CD8-positive, alpha-beta memory T cell (primary cell): ENCODE measurements at places on chromosomes 2 and 18.

- no peak for DNase-seq
Measured at GRCh38 chr2:128299628-128300027, 19.0 kb downstream of the HS6ST1 start.

DNA sequence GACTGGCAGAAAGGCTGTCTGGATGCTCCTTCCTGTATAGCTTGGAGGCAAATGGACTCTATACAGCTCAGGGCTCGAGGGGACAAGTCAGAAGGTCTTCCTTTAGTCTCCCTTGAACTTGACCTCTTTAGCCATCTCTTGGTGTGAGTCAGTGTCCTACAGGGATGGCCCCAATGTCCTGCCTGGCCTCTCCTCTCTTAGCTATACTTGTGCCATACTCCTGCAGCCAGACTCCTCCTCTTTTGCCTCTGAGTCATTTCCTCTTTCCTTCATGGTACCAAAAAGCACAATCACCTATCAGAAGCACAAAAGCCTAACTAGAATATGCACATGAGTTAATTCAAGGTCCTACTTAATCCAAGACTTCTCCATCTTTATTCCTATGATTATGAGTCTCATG is 112.7 kb downstream of the XRCC5 start:
- no peak for DNase-seq

DNA sequence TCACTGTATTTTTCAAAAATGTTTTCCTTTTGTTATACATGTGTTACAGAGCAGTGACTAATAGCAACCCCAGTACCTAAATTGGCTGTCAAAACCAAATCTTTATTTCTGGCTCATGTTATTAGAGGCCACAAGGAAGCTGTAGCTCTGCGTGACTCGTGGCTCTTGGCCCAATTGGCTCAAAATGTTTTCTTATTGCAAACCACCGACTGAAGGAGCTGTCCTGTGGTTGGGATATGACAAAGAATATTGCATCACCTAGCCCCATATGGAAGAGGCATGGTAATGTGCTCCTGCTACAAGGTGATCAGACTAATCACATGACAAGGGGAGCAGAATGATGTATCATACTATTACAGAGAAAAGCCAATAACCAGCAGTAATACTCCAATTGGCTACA is 1058.5 kb downstream of the CBLN2 start:
- DNase-seq = no peak

GRCh38 chr2:152580714-152581113 is 136.5 kb downstream of the PRPF40A start:
- no peak for DNase-seq

DNA sequence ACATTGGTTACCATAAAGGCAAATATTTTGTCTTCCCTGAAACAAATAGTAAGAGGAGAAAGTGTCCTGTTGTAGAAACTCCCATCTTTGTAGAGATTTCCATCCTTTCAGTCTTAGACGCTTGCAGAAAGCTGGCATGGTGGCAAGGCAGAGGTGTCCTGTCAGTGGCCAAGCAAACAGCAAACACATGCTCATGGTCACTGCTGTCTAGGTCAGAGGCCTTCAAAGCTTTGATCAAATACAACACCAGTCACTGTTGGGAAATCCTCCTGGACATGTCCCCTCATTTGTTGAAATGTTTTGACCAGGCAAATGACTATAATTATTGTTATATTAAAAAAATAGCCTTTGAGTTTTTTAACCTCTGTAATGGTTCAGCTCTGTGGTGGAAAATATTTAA is 55.1 kb downstream of the LTBP1 start:
- DNase-seq = no peak

- no peak for DNase-seq
Measured at GRCh38 chr2:58131191-58132011, 84.8 kb downstream of the VRK2 start.

DNA sequence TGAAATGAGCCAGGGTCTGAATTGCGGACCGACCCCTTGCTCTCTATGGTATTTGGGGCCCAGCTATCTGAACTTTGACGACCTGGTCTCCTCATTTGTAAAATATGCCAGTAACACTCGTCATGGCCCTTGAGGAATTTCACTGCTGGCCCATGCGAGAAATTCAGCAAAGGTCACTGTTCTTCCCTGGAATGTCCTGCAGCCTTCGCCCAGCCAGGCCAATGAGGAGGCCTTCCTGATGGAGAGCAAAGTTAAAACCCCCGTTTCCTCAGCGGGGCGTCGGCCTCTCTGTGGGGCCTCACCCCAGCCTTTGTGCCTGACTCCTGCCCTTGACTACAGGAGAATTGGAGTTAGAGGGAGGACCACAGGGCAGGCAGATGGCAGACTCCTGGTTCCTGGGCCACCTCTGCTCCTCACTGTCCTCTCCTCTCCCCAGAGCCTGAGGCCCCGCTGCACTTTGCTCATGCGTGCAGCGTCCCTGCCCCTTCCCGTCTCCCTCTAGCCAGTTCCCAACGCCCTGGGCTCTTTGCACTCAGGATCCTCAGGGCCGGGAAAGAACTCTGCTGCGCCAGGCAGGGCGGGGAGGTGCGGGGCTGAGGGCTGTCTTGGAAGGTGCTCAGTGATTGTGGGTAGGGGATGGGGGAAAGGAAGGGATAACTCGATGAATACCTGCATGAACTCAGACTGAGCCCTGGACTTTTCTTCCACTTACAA is 257.0 kb upstream of the RAB6C start:
- DNase-seq = no peak

GRCh38 chr2:222477962-222478608 is 53.7 kb downstream of the SGPP2 start:
- no peak for DNase-seq

DNA sequence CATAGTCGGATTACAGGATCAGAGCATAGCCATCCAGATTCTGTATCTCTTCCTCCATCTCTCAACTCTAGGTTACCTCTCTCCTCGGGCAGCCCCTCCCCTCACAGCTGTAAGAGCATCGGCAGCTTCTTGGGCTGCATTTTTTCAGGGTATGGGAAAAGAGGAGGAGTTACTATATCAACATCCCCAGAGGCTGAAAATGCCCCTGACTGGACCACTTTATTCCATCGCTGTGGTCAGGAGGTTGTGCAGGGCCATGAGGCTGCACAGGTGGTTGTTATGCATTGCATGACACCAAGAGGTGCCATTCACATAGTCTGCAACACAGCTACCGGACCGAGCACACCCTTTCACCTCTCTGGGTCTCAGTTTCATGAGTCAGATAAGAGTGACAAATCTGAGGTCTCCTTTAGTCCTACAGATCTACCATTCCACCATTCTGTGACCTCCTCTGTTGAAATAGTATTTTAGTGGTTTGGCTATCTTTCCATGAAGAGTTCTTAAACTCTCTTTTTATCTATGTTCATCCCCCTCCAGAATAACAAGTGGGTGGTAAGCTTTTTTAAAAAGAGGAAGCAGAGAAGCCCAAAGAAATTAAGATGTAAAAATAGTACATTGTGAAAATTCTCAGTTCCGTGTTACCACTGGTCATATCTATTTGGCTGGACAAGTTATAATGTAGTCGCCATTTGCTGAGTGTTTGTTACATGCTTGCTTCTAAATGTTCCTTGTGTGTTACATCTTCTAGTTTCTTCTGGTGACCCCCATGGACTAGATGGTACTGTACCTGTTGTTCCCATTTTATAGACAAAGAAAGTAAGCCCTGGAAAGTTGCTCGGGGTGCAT is 56.6 kb upstream of the SLC1A4 start:
- DNase-seq = no peak

DNA sequence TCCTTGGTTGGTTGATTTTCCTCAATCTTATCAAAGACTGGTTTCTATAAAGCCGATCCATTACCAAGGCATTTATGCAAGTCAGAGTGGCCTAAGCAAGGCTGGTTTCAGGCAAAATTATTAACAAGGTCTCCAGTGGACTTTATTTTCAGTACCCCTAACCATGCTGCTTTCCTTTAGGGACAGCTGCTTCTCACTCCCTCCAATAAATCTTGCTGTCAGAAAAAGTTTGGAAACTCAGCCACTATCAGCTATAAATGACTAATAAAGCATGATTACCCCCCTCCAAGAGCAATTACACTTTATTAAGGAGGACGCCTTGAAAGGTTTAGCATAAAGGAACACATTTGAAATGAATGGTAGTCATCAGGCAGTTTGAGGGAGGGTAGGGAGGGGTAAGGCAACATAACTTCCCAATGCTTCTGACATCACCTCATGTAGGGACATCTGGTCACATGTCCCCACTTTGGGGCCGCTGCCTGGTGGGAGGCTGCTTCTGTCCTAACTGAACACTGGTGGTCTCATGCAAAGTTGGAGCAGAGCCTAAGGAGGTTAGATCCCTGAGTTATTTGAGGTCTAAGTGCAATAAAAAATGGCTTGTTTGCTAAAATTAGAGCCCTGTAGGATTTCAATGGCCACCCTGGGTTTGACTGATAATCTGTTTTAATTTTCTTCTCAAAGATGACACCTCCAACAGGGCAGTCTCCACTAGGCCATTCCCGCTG is 58.0 kb upstream of the TMEM178A start:
- no peak for DNase-seq

DNA sequence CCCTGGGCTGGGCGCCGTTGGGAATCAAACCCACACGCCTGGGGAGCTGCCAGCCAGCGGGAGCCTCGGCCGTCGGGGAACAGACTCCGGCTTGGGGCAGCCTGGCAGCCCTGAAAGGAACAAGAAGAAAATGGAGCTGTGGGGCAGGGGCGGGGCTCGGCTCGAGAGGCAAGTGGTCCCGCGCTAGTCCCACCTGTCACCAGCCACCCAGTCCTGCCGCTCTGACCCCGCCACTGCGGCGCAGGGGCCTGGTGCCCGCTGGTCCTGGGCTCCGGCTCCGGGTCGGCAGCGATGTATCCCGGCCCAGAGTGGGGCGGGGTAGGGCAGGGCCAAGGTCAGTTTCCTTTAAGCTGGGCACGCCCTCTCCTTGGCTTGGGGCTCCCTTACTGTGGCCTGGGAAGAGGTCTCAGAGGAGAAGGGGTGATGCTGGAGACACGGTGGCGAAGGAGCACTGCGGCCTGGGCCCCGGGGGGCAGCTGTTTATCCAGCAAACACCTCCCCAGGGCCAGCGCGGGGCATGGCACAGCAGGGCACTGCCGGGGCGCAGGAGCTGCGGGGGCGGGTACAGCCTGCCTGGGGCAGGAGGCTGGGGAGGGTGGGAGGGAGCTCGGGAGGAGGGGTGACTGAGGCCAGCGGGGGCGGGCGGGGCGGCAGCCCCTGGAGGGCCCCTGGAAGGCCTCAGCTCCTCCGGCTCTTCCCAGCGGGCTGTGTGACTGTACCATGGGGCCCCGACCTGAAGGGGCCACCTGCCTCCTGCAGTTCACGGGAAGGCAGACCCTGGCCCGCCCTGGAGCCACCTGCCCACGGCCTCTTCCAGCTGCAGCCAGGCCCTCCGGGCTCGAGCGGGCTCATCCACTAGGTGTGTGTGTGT is 15.6 kb downstream of the ODC1 start:
- DNase-seq = no peak

- no peak for DNase-seq
Measured at GRCh38 chr2:178327516-178327915, 123.5 kb downstream of the PRKRA start.

DNA sequence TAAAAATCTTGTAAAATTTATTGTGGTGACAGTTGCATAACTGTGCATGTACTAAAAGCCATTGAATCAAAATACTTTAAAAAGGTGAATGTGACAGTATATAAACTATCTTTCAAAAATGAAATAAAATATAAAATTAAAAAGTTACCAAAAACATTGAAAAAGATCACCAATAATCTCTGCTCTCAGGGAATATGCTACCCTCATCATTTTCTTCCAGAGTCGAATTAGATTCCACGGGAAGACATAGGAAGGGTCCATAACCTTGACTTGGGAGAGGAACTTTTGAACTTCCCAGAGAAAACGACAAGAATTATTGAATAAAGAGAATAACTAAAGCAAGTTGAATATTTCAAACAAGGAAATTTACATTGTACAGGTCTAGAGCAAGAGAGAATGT is 649.5 kb downstream of the NUP35 start:
- DNase-seq = no peak

DNA sequence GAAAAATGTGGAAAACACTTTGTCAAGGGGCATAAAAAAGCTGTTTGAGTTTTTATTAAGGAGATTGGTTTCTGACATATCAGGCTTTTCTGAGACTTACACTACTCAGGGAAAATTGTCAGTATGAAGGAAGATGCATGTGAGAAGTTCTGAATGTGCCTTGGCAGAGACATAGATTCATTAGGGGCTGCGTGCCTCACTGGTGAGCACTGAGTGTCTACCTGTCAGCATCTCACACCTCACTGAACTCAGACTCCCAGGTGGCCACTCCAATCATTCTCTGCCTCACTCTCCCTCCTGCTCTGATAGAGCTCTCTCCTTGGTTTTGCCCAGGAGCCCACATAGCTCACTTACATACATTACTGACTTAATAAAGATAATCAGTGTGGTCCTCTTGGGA is 372.6 kb downstream of the LRRTM4 start:
- DNase-seq = no peak

DNA sequence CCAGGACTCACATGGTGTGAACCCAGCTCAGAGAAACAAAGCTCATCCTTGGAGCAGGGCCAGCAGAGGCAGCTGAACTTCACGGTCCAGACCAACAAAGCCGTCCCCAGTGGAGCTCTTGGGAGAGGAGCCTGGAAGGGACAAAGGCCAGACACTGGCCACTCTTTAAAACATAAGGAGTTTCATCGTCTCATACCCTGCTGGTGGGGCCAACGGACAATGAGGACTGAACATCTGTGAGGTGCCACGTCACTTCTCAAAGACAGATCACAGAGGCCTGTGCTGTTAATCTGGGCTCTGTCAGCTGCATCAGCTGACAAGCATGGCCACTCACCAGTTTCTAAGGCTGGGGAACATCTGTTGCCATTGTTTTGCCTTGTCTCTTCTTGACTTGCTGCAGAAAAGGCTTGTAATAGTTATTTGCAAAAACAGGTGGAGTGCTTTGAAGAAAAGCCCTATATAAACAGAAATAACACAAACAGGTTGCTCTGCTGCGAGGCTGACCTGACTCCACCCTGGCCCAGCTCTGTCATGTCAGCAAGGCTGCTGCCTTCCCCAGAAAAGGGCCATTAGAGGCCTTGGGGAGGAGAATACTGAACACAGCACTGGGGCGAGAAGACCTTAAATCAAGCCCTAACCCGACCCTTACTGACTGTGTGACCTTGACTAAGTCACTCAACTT is 68.1 kb upstream of the DAPL1 start:
- no peak for DNase-seq

DNA sequence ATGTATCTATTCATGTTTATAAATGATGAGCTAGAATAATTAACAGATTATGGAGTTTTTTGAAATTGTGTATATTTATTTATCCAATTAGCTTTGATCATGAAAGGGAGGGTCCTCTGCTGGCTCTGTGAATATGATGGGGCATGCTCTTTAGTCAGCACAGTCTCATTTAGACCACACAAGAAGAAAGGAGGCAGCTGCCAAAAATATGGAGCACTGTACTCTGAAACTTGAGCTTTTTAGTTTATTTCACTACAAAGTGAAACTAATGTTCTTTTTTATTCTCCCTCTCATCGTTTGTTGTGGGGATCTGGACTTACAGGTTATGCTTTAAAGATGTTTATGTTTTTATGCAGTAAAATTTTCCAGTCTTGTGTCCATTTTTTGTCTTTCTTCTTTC is 266.9 kb upstream of the GULP1 start:
- no peak for DNase-seq

GRCh38 chr2:23280401-23280800 is 104.6 kb upstream of the KLHL29 start:
- DNase-seq = no peak

GRCh38 chr18:62526098-62527025 is 3.5 kb downstream of the ZCCHC2 start:
- peak; percentile 57 for DNase-seq
